ENCODE measurements at places on chromosomes 16 and 17. TPM values are rescaled to one million over a fixed set of nuclear protein-coding genes. Genes with fewer than 3 reads are reported as not detected.

Gene ZPBP2
- not detected for polyA plus RNA-seq

Gene HEXD
- 50.7 TPM for polyA plus RNA-seq

Gene CCL17
- not detected for polyA plus RNA-seq

Gene MT4
- not detected for polyA plus RNA-seq

Gene CSH2
- polyA plus RNA-seq: 5.5 TPM

Gene BCL6B
- 8.5 TPM for polyA plus RNA-seq
